Colonic mucosa (tissue), 4 donors: ENCODE measurements at places on chromosomes 1 and 21.

- no peak for DNase-seq
These were observed 40.9 kb upstream of the ZBTB18 start for GRCh38 chr1:244010191-244010590.

GRCh38 chr1:59331686-59332620 lies 35.1 kb downstream of the FGGY start:
- no peak for DNase-seq

DNA sequence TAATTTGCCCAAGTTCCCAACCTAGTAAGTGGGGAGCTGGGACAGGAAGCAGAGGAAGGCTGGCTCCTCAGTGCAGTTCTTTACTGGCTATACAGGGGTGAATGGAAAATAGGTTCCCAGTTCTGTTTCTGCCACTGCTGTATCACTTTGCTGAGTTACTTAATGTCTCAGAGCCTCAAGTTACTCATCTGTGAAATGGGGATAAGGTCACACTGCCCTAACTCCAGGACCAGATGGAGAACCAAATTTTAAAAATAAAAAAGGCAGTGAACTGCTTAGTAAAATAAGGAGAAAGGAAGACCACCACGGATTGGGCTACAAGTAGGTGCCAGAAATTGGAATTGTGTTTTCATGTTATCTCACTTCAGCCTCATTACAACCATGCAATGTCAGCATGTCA lies 147.8 kb downstream of the OMA1 start:
- DNase-seq: no peak

DNA sequence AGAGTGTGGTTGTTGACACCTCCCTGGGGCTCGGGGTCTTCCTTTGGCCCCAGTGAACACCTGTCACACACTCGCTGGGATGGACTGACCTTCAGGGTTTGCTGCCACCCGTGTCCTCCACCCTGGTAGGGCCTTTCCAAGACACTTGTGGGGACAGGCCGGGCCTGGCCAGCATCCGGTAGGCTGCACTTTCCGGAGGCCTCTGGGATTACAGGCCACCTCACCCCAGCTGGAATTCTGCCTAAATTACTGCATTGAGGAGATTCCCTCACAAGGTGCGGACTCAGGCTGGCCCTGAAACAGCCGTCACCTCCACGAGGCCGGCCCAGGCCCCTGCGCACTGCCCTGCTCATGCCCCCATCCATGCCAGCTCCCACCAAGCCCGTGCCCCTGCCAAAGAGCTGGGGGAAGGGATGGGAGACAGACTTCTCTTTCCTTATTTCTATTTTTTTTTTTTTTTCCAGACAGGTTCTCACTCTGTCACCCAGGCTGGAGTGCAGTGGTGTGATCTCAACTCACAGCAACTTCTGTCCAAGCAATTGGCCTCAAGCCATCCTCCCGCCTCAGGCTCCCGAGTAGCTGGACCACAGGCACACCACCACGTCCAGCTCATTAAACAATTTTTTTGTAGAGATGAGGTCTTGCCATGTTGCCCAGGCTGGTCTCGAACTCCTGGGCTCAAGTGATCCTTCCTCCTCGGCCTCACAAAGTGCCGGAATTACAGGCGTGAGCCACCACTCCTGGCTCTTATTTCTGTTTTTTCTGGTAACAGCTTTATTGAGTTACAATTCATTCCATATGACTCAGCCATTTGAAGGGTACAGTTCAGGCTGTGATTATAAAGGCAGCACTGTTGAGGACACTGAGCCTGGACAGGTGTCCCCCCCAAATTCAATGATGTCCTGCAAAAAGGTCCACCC lies 11.3 kb downstream of the CSTB start:
- no peak for DNase-seq

- DNase-seq: no peak
These were observed 6.4 kb upstream of the COL6A1 start for GRCh38 chr21:45975020-45975666.

DNA sequence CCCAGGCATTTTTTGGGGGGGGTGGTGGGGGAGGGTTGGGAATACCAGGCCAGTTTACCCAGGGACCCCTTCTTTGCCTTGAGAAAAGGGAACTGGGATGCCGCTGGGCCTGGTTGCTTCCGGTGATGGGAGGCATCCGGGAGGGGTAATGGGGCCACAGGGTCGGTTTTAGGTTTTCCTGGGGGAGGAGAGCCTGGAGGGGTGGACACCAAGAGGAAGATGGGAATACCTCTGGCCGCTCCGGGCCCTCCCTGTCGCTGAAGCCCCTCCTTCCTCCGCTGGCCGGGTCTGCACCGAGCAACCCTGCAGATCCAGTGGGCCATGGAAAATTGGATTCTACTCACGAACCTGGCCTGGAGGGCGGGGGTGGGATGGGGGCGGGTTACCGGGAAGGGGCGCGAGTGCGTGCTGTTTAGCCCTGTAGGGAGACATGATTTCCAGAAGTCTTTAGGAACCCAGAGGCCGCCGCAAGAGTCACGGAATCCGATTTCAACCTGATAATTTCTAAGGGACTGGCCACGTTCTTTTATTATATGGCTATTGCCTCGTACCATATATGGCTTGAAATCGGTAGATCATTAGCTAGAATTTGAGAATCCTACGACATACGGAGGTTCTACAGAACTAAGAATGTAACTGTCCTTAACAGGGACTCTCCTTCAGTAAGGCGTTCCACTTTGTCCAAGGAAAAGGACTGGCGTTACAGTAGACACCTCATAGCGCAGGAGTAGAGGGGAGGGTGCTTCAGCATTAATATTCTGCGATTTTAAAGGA lies 749 bp downstream of the AKIRIN1 start:
- peak; percentile 53 for DNase-seq

GRCh38 chr1:24540906-24541710 lies 14.8 kb upstream of the NCMAP start:
- peak; percentile 83 for DNase-seq

GRCh38 chr1:91712981-91713841 lies 172.7 kb downstream of the TGFBR3 start:
- peak; percentile 41 for DNase-seq

DNA sequence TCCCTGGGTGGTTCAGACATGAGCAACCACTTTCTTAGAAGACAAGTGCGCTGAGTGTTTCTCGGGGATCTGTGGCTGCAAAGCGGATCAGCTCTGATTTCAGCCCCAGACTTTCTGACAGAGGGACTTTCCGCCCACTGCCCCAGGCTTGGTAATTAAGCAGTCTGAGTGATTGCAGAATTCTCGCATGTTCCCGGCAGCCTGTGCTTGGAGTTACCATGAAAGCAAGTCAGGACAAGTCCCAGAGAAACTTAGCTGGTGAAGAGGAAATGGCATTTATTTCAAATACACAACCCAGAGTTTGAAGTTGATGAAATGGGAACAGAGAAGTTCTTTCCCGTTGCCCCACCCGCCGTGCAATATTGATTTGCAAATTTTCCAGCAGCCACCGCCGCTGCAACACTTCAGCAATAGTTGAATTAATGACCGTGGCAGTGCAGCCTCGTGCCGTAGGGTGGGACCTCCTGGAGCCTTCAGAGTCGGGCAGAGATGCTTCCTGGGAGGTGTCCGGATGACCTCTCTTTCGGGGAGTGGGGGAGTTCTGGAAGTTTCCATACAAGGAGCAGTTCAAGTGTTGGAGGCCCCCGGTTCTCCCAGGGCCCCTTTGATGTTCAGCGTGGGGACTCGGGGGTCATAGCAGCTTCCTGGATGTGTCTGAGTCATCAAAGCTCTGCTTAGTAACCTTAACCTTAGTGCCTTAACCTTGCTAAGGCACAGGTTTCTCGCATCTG lies 134.7 kb downstream of the KAZN start:
- DNase-seq: no peak

DNA sequence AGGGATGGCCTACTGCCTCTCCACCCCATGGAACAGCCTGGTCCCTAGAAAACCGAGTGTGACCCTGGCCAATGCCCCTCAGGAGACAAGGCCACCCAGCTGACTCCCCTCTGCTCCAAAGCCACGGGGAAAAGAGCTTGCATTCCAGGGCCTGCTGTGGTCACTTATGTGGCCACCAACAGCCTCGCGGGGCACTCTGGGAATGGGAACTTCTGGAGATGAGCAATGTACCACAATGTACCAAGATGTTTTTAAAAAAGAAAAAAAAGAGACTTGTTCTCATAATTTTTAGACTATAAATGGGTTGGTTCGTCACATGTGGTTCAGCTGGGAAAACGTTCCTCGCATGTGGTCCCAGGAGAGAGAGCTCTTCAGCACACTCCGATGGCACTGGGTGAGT lies 62.8 kb downstream of the SLC66A1 start:
- no peak for DNase-seq

- no peak for DNase-seq
These were observed 15.1 kb downstream of the PLEKHO1 start for GRCh38 chr1:150164779-150165178.

DNA sequence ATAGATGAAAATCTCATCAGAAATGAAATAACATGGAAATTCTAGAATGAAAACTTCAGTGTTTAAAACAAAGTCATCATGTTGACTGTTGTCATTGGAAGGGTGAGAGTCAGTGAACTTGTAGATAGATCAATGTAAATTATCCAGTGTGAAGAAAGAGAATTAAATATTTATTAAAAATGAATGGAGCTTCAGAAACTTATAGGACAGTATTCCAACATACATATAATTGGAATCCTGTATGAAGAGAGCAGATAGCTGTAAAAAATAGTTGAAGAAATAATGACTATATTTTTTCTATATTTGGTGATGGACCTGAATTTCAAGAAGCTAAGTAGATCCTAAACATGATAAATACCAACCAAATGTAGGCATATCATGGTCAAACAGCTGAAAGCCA lies 60.0 kb downstream of the MAN1A2 start:
- no peak for DNase-seq

GRCh38 chr1:14282707-14283106 lies 315.8 kb upstream of the KAZN start:
- no peak for DNase-seq

DNA sequence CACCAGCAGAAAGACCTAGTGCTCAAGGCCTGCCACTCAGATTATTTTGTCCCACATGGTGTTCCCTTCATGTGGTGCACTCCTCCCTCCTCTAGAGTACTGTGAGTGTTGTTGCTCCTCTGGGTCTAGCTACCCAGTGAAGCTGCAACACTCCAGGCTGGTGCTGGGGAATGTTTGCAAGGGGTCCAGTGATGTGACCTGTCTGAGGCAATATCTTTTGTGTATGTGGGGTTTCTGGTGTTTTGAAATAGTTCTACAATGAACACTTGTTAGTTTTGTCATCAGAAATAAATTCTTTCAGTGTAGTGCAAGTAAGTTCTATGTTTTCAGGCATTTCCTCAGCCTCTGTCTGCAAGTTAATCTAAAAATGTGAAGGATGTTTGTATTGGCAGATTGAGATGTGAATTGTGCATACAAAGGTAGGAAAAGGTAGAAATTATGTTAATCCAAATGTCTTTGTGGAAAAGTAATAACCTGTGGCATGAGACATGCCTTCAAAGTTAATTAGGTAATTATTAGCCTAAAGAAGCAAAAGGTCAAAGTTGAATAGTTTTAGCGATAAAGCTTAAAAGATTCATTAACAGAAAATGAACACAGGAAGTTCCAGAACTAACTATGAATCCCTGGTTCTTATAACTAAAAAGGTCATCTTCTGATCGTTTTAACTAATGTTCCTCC lies 616.8 kb downstream of the LTN1 start:
- no peak for DNase-seq

GRCh38 chr1:217586586-217586985 lies 44.3 kb downstream of the GPATCH2 start:
- DNase-seq: no peak

GRCh38 chr1:218394416-218394815 lies 49.3 kb downstream of the TGFB2 start:
- no peak for DNase-seq

DNA sequence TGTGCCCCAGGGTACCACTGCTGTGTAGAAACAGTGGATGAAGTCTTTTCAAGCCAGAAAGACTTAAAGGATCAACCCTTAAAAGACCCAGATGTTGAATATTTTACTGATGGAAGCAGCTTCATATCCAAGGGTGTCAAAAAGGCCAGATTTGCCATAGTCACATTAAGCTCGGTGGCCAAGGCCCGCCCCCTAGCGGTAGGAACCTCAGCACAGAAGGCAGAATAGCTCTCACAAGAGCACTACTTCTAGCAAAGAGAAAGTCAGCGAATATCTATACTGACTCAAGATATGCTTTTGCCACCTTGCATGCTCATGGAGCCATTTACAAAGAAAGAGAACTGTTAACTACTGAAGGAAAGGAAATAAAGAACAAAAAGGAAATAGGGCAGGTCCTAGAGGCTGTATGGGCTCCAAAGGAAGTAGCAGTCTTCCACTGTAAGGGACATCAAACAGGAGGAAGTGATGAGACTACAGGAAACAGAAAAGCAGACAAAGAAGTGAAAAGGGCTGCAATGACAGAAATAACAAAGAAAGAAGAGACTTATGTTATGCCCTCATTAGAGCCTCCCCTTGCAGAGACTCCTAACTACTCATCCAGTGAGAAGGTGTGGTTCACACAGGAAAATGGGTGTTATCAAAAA lies 90.5 kb downstream of the LIPI start:
- DNase-seq: peak; percentile 49

GRCh38 chr21:43808367-43808766 lies 19.0 kb downstream of the RRP1 start:
- DNase-seq: no peak

- DNase-seq: no peak
These were observed 24.4 kb downstream of the FABP3 start for GRCh38 chr1:31348449-31348848.

GRCh38 chr21:43781846-43782245 lies 5.7 kb upstream of the CSTB start:
- DNase-seq: no peak

DNA sequence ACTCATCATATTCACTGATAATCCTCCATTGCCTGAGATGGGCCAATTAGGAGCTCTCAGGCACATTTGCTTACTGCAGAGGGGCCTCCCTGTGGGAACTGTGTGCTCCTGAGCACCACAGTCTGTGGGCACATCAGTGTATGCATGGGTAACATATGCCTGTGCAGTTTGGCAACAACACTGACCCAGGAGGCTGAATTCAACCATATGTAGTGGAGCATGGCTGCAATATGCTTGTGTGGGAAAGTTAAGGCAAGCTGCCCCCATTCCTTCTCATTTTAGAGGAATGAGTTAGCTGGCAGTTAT lies 11.8 kb upstream of the FMOD start:
- DNase-seq: no peak

- peak; percentile 60 for DNase-seq
These were observed 3.0 kb upstream of the SDE2 start for GRCh38 chr1:226001963-226002666.

DNA sequence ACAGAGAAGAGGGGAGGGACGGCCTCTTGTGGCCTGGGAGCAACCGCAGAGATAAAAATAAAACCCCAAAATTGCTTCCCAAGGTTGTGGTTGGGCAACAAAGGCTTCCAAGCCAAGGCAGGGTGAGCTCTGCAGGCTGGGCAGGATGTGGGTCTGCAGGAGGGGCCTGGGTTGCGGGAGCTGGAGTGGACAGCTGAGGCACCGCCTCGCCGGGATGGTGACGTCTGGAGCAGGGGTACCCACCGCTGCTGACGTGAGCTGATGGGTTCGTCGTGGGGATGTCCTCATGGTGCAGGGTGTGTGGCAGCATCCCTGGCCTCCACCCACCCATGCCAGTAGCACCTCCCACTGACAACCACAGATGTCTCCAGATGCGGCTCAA lies 3.7 kb downstream of the AURKAIP1 start:
- no peak for DNase-seq

GRCh38 chr1:170513138-170513537 lies 18.8 kb upstream of the GORAB start:
- DNase-seq: no peak

- peak; percentile 52 for DNase-seq
These were observed 44.5 kb downstream of the SLC22A15 start for GRCh38 chr1:116020668-116021272.
